ENCODE measurements at places on chromosomes 5 and 9.

- no peak for DNase-seq
Measured at GRCh38 chr5:64690417-64691151, at the start of gene SHISAL2B. Gene SHISAL2B (plus strand): TSS chr5:64690503. CDS start chr5:64690624, 121 bp downstream.

DNA sequence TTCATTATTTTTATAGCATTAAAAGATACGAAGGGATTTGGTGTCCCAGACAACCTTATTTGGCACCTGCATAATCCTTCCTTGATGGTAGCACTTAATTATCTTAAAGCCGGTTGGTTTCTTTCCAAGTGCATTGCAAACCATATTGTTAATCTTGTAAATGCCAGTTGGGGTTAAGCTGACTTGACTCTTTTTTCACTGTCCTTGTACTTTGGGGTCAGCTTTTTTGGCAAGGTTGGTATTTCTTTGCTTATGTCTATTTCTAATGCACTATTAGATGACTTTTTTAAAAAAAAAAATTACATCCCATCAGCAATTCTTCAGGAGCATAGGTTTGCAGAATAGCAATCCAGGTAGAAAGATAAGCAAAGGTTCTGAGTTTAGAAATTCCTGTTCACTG is 466.8 kb upstream of the TLE4 start:
- DNase-seq, result no peak

DNA sequence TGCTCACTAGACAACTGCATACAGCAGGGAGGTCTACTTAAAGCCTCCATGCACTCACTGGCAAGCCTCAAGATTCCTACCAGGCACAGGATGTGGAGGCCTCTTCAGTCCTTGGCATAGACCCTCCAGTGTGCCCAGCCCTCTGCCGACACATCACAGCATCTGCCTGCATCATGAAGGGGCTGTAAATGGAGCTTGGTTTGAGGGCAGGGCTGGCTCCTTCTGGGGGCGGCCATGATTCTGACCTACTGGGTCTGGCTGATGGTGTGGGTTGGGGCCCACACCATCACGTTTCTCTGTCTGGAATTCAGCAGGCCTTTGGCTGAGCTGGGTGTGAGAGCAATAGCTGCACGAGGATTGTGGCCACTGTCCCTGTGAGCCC is 84.9 kb upstream of the SHB start:
- DNase-seq, result no peak

GRCh38 chr9:124258607-124259157 is 933 bp downstream of the NEK6 start:
- DNase-seq, result no peak

DNA sequence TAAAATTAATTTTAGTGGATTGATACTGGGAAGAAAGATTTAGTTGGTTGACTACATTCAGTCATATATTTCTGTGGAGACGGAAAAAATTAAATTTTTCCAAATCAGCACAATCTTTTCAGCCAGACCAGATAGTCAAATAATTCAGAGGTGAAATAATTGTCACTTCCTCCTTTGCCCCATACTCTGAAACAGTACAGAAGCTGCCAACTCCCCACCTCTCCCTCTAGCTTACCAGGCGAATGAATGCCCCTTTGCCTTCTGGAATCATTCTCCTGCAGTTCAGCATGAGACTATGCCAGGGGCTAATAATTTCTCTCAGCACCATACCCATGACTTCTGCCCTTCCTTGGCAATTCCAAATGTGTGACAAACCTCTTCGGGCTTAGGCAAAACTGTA is 43.5 kb downstream of the EBF1 start:
- DNase-seq, result no peak

GRCh38 chr9:90724880-90725279 is 76.7 kb upstream of the SYK start:
- DNase-seq, result no peak

DNA sequence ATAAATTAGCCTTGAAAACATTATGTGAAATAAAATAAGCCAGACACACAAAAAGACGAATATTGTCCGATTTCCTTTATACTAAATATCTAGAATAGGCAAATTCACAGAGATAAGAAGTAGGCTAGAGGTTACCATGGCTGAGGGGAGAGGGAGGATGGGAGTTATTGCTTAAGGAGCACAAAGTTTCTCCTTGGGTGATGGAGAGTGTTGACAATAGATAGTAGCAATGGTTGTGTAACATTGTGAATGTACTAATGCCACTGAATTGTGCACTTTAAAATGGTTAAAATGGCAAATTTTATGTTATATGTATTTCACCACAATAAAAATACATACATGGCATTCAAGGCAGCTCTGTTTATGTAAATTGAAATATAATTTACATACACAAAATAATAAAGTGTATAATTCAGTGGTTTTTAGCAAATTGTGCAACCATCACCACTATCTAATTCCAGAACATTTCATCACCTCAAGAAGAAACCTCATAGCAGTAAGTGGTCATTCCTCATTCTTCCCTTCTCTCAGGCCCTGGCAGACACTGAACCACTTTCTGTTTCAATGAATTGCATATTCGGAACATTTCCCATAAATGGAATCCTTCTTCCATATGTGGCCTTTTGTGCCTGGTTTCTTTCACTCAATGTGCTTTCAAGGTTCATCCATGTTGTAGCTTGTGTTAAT is 59.2 kb downstream of the NDST1 start:
- no peak for DNase-seq

GRCh38 chr5:54671681-54672080 is 154.1 kb downstream of the SNX18 start:
- DNase-seq, result no peak

DNA sequence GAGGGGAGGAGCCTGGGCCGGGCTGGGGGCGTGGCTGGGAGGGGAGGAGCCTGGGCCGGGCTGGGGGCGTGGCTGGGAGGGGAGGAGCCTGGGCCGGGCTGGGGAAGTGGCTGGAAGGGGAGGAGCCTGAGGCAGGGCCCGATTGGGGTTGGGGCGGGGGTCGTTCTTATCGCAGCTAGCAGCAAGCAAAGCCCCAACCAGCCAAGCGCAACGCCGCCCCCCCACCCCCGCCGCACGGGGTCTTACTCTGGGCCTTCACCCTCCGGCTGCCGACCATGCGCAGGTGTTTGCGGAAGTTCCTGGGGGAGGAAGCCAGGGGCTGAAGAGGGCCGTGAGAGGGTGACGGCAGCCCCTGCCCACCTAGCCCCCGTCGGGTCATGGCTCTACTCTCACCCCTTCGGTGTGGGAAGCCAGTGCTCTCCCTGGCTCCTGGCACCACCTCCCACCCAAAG is 5.0 kb downstream of the NSMF start:
- no peak for DNase-seq

DNA sequence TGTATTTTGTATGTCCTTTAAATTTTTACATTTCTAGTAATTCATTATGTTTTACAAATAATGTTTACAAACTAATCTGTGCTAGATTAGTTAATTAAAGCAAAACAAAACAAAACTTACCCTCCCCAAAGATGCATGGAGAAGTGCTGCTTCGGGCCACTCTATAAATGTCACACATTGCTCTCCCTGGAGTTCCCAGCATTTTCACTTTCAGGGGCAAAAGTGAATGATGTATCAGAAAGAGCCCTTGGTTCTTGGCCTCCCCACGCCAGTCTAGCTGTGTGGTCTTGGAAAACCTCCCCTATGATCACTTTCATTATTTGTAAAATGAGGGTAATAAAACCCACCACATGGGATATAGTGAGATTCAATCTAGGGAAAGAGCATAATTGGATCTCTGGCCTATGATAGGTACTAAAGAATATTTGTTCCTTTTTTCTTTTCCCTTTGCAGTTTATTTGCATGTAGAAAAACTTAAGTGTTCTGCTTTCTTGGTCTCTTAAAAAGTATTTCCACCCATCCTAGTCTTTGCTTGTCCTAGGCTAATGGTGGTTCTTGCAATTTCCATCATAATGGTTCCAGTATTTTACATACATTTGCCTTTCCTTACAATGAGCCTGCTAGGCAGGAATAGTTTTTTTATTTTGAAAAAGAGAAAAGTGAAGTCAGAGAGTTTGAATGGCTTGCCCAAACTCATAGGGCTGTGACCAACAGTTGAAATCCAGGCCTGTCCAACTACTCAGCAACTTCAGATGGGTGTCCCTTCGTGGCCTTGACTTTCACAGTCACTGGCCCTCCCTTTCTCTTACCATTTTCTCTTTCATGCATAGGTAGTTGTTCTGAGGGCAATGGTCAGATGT is 184.5 kb upstream of the KLF4 start:
- DNase-seq, result no peak

DNA sequence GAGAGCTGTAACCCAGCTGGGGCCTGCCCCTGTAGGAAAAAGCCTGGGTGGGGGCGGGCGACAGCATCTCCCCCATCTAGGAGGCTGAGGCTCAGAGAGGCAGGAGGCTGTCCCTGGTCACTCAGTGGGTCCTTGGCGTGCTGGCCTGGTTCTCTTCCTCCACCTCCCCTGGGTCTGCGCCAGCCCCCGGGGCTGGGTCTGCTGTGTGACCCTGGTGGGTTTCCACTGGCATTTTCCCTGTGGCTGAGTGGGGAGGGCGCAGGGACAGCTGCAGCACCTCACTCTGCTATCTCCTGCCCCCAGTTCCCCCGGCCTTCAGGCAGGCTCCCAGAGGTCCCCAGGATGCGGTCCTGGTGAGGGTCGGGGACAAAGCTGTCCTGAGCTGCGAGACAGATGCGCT is 59.5 kb upstream of the ASS1 start:
- no peak for DNase-seq

DNA sequence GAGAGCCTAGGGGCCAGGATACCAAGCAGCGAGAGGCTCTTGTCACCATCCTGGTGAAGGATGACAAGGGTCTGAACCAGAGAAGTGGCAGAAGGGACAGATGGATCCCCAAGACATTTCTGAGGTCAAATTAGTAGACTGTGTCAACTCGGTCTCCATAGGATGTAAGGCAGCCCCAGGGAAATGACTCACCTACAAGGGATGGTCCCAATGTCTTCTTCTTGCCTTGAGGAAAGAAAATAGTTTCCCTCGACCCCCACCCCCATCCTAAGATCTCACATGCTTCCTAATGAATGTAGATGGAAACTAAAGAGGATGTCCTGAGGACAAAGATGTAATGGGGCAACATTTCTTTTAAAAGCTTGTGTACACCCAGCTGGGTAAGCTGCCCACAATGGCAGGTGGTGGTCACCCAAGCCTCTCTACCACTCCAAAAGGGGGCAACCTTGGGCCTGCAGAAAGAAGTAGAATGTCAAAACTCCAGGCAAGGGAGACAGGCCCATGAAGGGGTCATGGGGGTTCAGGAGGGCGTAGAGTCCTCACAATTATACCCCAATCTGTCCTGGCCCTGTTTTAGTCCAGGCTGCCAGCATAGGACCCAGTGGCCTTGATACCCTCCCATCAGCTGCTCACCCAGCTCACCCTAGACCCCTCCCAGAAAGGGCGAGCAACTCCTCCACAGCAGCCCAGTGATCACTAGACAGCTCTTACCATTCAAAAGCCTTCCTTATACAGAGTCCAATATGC is 187.4 kb downstream of the ACTL7B start:
- DNase-seq, result no peak

DNA sequence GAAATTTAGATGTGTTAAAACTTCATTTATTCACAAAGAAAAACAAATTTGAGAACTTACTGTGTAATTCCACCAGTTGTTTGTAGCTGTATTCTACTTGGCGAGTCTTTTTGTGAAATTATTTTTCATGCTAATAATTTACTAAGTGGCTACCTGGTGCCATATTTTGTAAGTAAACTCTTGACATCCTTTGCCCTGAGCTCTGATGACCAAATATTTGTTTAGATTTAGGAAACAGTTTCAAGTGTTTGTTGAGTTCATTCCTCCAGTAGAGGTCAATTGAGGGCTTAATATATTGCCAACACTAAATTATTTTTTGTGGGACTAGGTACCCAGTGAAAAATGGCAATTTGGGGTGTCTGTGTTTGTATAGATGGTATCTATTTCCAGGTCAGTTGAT is 3.7 kb downstream of the CNTLN start:
- no peak for DNase-seq

GRCh38 chr5:125263356-125263755 is 516.9 kb upstream of the ZNF608 start:
- DNase-seq, result no peak

Data from NCI-H1417 treated with DMSO at 0.1 percent for 48 hours (cell line).